ENCODE measurements at places on chromosomes 11 and 22.

- no peak for DNase-seq
Observed at GRCh38 chr22:40258501-40258915, 80.8 kb downstream of the TNRC6B start.

DNA sequence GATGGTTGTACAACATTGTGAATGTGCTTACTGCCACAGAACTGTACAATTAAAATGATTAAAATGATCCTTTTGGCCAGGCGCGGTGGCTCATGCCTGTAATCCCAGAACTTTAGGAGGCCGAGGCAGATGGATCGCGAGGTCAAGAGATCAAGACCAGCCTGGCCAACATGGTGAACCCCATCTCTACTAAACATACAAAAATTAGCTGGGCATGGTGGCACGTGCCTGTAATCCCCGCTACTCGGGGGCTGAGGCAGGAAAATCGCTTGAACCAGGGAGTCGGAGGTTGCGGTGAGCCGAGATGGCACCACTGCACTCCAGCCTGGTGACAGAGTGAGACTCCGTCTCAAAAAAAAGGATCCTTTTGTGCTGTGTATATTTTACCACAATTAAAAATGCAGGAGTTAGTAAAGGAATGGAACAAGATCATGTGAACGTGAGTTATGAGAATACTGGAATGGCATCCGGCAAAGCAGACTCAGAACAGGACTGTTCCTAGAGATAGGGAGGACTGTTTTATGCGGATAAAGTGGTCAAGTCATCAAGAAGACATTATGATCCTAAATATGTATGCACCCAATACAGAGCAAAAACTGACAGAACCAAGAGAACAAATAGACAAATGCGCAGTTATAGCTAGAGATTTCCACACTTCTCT is 58.0 kb upstream of the CLDN5 start:
- no peak for DNase-seq

- peak; percentile 63 for DNase-seq
Observed at GRCh38 chr22:47460861-47461260, 698.4 kb downstream of the TBC1D22A start.

- no peak for DNase-seq
Observed at GRCh38 chr11:45513821-45514340, 151.5 kb downstream of the CHST1 start.

DNA sequence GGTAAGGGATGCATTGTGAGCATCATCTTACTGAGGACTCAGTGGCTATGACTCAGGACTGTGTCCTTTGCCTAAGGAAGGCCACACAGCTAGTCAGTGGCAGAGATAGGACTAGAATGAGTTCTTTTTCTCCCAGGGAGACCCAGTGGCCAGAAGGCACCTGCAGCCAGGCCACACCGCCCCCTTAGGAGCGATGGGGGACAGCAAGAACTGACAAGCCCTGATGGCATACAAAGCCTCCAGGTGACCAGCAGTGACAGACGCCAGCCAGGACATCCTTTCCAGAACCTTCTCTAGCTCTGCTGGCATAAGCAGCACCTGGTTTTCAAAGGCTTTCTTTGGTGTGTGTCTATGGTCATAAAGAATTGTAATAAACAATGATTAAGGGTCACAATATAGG is 240.1 kb downstream of the ST3GAL4 start:
- DNase-seq: no peak

- DNase-seq: no peak
Observed at GRCh38 chr22:23126165-23127054, 15.4 kb downstream of the RSPH14 start.

GRCh38 chr11:119533462-119533861 is 110.5 kb upstream of the THY1 start:
- no peak for DNase-seq

DNA sequence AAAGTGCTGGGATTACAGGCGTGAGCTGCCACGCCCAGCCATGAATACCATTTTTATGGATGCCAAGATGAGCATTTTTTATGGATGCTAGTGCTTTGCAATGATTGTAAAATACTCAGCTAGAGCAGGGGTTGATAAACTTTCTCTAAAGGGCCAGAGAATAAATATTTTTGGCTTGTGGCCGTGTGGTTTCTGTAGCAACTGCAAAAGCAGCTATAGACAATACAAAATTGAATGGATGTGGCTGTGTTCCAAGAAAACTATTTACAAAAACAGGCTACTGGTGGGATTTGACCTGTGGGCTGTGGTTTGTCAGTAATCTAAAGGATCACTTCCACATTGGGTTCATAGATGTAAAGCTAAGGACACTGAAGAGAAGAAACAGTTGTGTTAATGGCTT is 56.0 kb downstream of the COMMD9 start:
- DNase-seq: no peak

DNA sequence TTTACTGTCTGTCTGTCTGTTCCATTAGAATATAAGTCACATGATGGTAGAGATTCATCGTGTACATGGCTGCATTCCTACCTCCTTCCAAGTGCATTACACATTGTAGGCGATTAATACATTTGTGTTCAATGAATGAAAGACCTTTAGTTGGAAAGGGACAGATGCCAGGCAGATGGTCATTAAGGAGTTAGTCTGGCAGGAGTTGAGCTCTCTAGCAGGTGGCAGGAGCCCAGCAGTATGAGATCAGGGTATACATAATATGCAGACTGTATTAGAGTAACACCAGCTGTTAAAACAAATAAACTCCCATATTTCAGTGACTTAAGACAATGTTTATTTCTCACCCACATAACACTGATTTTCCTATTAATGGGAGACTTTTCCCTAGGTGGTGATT is 147.7 kb upstream of the LARGE1 start:
- DNase-seq: no peak

DNA sequence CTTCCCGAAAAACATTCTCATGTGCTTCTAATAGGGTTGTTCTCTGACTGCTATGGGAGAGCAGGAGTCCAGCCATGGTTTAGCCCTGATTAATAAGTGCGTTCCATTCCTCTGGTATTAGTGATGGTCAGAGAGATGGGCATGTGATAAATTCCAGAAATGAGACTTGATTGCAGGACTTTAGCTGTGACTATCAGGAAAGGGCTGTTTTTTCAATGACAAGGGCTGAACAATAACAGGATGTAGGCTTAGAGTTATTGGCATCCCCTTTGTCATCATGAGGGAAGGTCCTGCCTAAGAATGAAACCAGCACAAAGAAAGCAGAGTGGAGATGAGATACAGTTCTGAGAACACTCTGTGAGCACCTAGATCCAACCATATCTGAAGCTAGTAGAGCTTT is 494.6 kb downstream of the MIAT start:
- no peak for DNase-seq

DNA sequence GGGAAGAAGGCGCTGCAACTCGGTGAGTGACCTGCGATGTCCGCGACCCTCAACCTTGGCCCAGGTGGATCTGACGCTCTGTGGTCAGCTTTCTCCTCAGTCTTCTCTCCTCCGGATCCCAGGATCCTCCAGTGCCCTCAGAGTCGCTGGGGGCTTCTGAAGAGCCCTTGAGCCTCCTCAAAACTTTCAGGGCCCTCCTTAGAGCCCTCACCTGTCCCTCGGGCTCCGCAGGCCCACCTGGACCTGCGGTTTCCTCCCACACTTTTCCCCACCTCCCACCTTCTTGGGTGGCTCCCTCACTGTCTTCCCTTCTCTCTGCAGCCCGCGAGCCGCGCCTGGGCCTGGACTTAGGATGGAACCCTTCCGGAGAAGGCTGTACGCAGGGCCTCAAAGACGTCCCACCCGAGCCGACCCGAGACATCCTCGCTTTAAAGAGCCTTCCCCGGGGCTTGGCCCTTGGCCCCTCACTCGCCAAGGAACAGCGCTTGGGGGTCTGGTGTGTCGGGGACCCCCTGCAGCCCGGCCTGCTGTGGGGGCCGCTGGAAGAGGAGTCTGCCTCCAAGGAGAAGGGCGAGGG is 335 bp downstream of the ZNF408 start:
- DNase-seq: no peak

GRCh38 chr11:69494851-69495250 is 13.4 kb downstream of the LINC01488 start:
- no peak for DNase-seq

- peak; percentile 63 for DNase-seq
Observed at GRCh38 chr11:59053387-59053786, 32.7 kb upstream of the GLYATL1B start.

DNA sequence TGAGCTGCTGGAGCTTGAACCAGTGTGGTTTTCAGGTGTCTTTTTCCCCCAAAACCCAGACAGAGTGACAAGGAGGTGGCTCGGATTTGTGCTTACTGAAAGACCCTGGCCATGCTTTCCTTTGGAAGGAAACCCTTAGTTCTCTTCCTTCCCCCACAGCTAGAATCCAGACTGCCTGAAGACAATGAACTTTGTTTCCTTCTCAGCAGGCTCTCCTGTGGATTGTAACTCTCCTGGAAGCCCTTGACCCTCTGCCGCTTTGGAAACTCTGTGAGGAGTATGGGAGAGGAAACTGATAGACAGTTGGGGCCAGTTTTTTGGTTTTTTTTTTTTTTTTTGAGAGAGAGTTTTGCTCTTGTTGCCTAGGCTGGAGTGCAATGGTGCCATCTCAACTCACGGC is 62.1 kb upstream of the SESN3 start:
- DNase-seq: no peak

DNA sequence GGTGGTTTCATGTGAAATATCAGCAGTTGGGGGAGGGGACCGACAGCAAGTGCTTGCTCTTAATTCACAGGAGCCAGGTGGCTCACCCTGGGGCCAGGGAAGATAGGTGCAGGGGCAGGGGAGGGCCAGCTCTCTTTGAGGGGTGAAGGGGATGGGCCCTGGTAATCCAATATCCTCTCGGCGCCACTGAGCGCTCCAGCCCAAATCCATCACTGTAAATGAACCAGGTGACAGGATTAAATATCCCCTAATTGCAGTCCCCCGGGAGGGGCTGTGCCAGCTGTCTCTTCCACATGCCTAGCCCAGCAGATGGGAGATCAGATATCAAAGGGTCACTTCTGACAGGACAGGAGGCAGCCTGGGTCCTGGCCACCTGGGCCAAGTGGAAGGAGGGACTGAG is 531.8 kb upstream of the CADM1 start:
- DNase-seq: no peak

- DNase-seq: no peak
Observed at GRCh38 chr11:110126936-110127335, 33.7 kb downstream of the ZC3H12C start.

GRCh38 chr22:43331069-43331451 is 12.1 kb downstream of the SCUBE1 start:
- DNase-seq: no peak

- DNase-seq: no peak
Observed at GRCh38 chr22:20844055-20845037, 14.3 kb downstream of the PI4KA start.

DNA sequence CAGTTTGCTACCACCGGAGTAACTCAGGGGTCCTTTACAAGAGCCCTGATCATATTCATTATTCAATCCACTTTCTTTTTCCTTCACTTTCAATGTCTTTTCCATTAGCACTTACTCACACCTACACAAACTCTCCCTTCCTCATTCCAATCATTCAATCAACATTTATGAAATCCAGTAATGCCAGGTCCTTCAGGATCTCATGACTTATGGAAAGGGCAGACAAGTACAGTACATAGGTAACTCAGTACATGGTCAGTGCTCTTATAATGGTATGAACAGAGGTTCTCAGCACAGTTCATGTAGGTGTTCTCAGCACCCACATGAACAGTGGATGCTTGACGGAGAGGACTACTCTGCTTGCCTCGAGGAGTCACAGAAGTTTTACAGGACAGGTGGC is 106.6 kb downstream of the USP35 start:
- DNase-seq: peak; percentile 92

- DNase-seq: no peak
Observed at GRCh38 chr11:11296434-11296833, 56.6 kb downstream of the CSNK2A3 start.
